ENCODE measurements at places on chromosomes 6 and 20.
A peak's percentile ranks its signal among the peaks of the same experiment; 100 is the strongest.

DNA sequence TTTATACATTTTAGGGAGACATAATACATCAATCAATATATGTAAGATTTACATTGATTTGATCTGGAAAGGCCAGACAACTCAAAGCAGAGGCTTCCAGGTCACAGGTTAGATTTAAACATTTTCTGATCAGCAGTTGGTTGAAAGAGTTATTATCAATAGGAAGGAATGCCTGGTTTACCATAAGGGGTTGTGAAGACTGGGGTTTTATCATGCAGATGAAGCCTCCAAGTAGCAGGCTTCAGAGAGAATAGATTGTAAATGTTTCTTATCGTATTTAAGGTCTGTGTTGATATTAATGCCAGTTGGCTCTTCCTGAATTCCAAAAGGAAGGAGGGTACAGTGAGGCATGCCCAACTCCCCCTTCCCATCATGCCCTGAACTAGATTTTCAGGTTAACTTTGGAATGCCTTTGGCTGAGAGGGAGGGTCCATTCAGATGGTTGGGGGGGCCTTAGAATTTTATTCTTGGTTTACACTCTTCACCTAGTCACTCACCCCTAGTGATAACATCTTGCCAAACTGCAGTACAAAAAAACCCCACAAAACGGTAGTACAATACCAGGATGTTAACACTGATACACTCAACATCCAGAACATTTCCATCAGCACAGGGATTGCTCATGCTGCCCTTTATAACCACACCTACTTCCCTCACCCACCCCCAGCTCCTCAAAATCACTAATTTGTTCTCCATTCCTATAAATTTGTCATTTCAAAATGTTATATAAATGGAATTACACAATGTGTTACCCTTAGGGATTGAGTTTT is 259.6 kb upstream of the PLN start:
- DNase-seq: no peak

DNA sequence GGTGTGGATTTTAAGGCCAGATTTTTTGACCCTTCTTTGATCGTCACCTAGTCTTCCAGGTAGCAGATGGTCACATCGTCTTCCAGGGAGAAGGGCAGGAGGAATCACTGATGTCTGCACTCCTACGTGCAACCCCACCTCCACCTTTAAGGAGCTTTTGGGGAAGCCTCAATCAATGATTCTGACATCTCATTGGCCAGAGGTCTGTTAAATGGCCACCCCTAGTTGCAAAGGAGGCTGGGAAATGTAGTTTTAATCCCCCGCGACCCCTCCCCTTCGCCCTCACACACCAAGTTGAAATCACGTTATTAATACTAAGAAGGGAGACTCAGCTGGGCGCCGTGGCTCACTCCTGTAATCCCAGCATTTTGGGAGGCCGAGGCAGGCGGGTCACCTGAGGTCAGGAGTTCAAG is 151.4 kb downstream of the BCAS1 start:
- DNase-seq: no peak

DNA sequence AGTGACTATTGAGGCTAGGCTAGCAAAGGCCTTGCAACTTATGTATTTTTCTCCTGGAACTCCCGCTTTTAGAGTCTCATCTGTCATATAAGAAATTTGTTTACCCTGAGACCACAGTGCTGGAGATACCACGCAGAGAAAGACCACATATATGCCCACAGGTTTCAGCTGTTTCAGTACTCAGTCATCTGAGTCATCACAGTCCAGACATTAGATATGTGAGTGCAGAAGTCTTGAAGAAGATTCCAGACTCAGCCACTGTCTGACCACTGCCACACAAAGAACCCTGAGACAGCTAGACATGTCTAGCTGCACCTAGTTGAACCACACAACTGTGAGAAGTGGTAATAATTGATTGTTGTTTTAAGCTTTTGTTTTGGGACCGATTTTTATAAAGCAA is 648.3 kb downstream of the EPM2A start:
- no peak for DNase-seq

DNA sequence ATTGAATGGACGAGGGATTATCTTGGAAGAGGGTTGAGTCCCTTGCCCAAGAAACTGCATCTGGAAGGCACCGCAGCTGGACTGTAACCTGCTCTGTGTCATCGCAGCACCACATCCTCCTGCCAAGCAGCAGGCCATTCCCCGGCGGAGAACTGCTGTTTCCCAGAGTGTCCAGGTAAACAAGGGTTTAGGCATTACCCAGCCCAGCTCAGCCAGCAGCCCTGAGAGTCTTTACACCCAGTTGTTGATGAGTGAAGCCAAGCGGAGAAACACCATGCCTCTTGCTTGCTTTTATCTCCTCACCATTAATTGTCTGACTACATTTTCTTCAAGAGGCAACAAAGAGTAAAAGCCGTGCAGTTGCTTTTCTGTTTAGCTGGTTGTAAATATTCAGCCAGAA is 104.1 kb downstream of the CDH4 start:
- DNase-seq: no peak

- DNase-seq: no peak
These were observed at the start of gene CNR1 for GRCh38 chr6:88165844-88166492. Gene CNR1, minus strand, starts transcription at chr6:88166347. Its CDS starts 21,073 bp downstream, at chr6:88145274.

DNA sequence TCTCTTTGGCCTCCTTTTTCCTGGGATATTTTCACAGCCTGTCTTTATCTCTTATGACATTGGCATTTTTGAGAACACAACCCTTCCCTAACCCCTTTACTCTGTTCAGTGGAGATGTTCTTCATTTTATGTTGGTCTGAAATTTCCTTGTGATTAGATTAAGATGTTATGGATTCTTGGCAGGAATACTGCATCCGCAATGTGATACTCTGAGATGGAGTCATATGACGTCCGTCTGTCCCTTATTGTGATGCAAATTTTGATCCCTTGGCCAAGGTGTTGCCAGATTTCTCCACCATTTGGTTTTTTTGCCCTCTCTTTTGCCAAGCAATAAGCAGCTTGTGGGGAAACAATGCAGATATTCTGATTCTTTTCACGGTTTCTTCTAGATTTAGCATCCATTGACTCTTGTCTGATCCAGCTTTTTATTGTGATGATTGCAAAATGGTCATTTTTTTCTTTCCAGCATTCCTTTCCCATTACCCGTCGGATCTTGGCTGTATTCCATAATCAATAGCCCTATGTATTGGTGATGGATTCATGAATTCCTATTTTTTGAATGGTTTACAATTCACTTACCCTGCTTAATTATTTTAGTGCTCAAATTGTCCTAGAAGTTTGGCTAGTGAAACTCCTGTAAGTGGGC is 85.1 kb downstream of the NCOA3 start:
- no peak for DNase-seq

- DNase-seq: peak; percentile 29
These were observed 37.1 kb downstream of the PPP1R16B start for GRCh38 chr20:38842558-38842981.
